ENCODE measurements at places on chromosomes 16 and 17. TPM values are rescaled to one million over a fixed set of nuclear protein-coding genes. Genes with fewer than 3 reads are reported as not detected.

DNA sequence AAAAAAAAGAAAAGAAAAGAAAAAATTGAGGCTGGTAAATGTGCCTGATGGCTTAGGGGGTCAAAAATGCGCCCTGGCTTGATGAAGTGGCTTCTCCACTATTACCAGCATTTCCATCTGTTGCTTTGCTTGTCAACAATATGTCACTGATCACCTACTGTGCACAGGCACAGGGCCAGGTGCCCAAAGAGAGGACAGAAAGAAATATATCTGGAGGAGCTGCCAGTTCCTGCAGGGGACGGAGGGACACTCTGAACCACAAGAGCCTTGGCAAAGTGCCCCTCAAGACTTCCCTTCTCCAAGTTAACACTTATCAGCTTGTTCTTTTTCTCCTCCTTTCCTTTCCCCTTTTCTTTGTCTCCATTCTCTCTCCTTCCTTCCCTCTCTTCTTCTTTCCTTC, 34.7 kb downstream of the GINS3 start:
- DNase-seq = no peak

The TEX14 gene
- total RNA-seq = 0.92 TPM

DNA sequence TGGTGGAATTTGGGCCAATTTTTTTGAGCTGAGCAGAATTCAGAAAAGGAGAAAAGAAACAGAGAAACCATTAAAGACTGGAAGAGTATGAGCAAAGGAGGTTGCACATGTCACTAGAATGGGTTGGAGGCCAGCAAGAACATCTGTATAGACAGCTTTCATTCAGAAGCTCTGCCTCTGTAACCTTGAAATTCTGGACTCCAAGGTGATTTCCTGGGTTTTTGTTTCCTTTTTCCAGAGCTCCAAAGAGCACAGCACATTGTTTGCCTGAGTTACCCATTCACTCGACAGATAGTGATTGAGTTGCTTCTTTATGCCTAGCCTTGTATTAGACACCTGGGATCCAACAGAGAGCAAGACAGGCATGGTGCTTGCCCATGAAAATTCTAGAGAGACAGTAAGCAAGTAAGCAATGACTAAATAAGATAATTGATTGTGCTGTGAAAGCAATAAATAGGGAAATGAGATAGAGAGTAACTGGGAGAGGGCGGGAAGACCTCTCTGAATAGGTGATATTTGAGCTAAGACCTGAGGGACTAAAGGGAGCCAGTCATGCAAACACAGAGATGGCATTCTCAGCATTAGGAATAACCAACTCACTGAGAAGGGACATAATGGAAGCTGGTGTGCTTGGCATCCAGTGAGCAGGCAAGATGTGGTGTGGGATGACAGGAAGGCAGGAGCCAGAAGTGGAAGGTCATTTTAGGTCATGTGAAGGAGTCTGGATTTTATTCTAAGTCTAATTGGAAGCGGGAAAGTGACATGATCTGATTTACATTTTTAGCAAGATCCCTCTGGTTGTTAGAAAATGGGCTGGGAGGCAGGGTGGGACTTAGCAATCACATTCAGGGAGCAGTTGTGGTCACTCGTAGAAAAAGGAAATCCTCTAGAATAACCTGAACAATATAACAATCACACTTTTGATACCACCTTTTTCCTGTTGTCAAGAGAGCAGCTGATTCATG, 197.5 kb downstream of the HS3ST3A1 start:
- no peak for DNase-seq

The HOXB3 gene
- total RNA-seq = 33.3 TPM

GRCh38 chr17:49975531-49975930, 6.5 kb downstream of the DLX4 start:
- DNase-seq = no peak

The PRSS53 gene
- 10.6 TPM for total RNA-seq

GRCh38 chr16:87713451-87714229, 52.1 kb downstream of the KLHDC4 start:
- no peak for DNase-seq

The ANKS3 gene
- total RNA-seq = 41.8 TPM
